PC-9 (cell line): ENCODE measurements at places on chromosomes 3 and 15. TPM values are rescaled to one million over a fixed set of nuclear protein-coding genes. Genes with fewer than 3 reads are reported as not detected.

The MTHFS gene
- 27.1 and 33.6 TPM in 2 replicates for total RNA-seq

The IGDCC3 gene
- 0.22 and 0.38 TPM in 2 replicates for total RNA-seq

The TMEM158 gene
- 7.5 and 11.9 TPM in 2 replicates for total RNA-seq

The ISG20 gene
- total RNA-seq, result 2.5 and 5.2 TPM in 2 replicates

The ARNT2 gene
- 1.1 and 4.3 TPM in 2 replicates for total RNA-seq

The SLC7A14 gene
- total RNA-seq, result not detected in 2 replicates

The GALNT15 gene
- not detected in 2 replicates for total RNA-seq

The RBP2 gene
- not detected in 2 replicates for total RNA-seq

The ARID3B gene
- total RNA-seq, result 9.6 and 10.8 TPM in 2 replicates

The CSPG5 gene
- 1.3 and 1.8 TPM in 2 replicates for total RNA-seq

The AQP9 gene
- not detected in 2 replicates for total RNA-seq

The MON1A gene
- 4.8 and 5.5 TPM in 2 replicates for total RNA-seq

The BRPF1 gene
- total RNA-seq, result 15.9 and 18.3 TPM in 2 replicates

The ROPN1 gene
- not detected in 2 replicates for total RNA-seq

The HDC gene
- total RNA-seq, result not detected in 2 replicates

The FBXO40 gene
- not detected in 2 replicates for total RNA-seq

The CPNE9 gene
- not detected in 2 replicates for total RNA-seq

The HTR3C gene
- total RNA-seq, result not detected in 2 replicates

The RASL12 gene
- not detected in 2 replicates for total RNA-seq

The CELSR3 gene
- total RNA-seq, result 9.9 and 11.6 TPM in 2 replicates

The PDE8A gene
- 38.8 and 47.3 TPM in 2 replicates for total RNA-seq

The GOLGA8F gene
- not detected in 2 replicates for total RNA-seq

- no peak for DNase-seq
Measured at GRCh38 chr3:115808244-115808643, 184.9 kb downstream of the GAP43 start.

GRCh38 chr3:139472380-139473010 lies 3.8 kb downstream of the RBP2 start:
- no peak for DNase-seq

- no peak for DNase-seq
Measured at GRCh38 chr15:77650265-77650664, 17.6 kb upstream of the LINGO1 start.

GRCh38 chr3:37630441-37630840 lies 231.2 kb upstream of the CTDSPL start:
- no peak for DNase-seq

DNA sequence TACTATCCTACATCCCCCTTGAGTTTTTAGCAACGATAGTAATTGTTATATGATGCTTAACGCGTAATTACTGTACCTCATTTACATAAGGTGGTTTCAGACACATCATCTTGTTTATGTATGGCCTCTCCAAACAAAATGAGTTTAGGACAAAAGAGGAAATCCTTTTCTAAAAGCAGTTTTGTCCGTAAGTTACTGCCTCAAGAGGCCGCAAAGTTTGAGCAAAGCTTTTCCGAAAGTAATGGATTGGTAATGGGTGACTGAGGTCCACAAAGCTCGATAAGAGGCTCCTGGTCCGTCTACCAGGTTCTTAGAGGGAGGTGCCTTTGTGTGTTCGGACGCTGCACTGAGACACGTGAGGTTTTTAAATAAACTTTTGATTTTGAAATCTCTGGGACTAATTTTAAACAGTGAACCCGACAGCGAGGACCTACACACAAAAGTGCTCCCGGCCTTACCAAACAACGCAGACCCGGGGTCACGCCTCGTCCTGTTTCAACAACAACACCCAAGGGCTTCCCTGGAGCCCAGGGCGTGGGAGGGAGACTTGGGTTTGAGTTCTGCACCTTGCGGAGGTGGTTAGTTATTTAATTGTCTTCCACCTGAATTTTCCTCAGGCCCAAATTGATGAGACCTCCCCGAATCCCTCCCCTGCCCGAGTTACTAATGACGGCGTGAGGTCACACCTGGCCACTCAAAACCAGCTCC lies 456 bp upstream of the C15orf61 start:
- DNase-seq, result no peak

DNA sequence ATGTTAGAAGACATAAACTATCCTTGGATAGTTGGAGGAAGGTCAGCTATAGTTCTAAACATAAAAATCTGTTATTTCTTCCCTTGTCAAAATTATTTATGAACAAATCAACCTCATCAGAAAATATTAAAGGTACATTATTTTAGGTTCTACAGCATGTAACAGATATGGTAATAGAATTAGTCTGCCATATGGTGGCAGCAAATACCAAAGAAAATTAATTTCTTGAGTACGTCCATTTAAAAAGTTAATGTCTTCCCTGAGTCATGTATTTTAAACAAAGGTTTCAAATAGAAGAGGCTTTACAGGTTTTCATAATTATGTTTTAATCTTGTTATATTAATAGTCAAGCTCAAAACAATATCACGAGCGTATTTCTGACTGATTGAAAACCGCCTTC lies 17.9 kb upstream of the ANKRD28 start:
- DNase-seq, result peak; percentile 35

DNA sequence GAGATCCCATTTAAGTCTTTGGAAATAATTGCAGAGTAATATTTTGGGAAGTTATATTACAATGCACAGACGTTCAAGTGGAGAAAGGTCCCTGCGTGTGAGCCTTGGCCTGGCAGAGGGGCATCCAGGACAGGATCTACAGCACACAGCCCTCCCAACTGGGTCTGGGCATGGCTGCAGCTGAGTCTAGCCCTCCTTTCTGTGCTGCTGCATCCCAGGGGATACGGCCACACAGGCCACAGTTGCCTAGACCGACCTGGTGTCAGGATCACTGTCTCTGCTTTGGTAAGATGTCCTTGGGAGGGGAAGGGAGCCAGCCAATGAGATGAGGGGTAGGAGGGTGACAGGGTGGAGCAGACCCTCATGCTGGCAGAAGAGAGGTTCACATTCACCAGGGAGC lies 46.1 kb downstream of the APBA2 start:
- DNase-seq, result no peak

DNA sequence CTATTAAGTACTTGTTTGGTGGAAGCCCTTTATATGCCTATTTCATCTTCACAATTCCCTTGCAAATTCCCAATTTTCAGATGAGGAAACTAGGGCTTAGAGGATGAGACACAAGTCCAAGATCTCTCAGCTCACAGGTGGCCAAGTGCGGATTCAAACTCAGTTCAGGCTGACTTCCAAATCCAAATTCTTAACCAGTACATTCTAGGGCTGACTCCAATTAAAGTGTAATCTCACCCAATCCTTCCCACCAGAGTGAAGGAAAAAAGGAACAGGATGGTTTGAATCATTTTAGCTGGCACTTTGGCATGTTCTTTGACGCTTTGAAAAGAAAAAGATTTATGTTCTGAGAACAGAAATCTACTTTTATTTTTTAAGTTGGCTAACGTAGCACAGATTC lies 12.7 kb downstream of the ARHGEF3 start:
- no peak for DNase-seq

DNA sequence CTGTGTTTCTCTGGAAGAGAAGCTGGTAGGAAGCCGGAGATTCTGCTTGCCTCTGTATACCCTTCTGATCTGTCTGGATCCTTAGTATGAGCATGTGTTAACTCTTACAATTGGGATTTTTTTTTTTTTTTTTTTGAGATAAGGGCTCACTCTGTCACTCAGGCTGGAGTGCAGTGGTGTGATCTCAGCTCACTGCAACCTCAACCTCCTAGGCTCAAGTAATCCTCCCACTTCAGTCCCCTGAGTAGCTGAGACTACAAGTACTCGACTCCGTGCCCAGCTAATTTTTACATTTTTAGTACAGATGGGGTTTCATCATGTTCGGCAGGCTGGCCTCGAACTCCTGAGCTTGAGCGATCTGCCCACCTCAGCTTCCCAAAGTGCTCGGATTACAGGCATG lies 44.5 kb downstream of the RPN1 start:
- DNase-seq, result no peak

GRCh38 chr15:24772266-24772665 lies 96.7 kb downstream of the NPAP1 start:
- DNase-seq, result no peak

GRCh38 chr3:79515072-79515471 lies 252.7 kb downstream of the ROBO1 start:
- DNase-seq, result no peak

GRCh38 chr15:79091204-79091867 lies 756 bp upstream of the RASGRF1 start:
- DNase-seq, result no peak

GRCh38 chr15:40990080-40990479 lies 36.8 kb downstream of the CHAC1 start:
- DNase-seq, result no peak

- no peak for DNase-seq
Measured at GRCh38 chr15:73946046-73946721, 19.9 kb downstream of the LOXL1 start.

GRCh38 chr15:31080591-31081014 lies 20.9 kb downstream of the TRPM1 start:
- DNase-seq, result no peak

- DNase-seq, result peak; percentile 29
Measured at GRCh38 chr3:183212096-183212495, 41.0 kb upstream of the B3GNT5 start.

GRCh38 chr3:16119887-16120286 lies 54.6 kb upstream of the GALNT15 start:
- no peak for DNase-seq

- no peak for DNase-seq
Measured at GRCh38 chr3:188407158-188407880, 253.4 kb downstream of the LPP start.

DNA sequence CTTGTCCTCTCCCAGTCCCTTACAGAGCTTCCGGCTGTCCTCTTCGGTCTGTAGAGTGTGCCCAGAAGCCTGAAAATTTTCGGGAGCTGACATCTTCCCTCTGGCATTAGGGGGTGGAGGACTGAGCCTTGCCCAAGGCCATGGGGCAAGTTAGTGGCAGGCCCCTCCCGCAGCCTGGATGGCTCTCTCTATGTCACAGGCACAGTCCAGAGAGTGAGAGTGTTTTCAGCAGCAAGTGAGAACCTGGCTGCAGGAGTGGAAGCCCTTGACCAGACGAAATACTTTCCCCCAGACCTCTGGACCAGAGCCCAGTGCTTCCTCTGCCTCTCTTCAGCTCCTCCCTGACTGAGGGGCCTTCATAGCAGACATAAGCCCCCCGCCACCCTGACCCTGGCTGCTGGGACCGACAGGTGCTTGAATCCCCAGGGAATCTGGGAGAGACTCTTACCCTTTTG lies 50.5 kb upstream of the SEC22A start:
- DNase-seq, result no peak

GRCh38 chr15:40316931-40317330 lies 6.6 kb upstream of the INAFM2 start:
- no peak for DNase-seq

GRCh38 chr3:127194601-127195187 lies 1.8 kb downstream of the PRR23E start:
- DNase-seq, result no peak

DNA sequence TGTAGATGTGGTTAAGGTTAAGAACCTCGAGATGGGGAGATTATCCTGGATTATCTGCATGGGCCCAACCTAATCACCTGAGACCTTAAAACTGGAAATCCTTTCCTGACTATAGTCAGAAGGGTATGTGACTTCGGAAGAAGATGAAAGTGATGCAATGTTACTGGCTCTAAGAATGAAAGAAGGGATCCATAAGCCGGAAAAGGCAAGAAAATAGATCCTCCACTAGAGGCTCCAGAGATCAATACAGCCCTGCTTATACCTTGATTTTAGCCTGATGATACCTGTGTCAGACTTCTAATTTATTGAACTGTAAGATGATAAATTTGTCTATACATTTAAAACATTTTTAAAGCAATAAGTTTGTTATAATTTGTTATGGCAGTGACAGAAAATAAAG lies 21.5 kb upstream of the GASK1A start:
- no peak for DNase-seq

DNA sequence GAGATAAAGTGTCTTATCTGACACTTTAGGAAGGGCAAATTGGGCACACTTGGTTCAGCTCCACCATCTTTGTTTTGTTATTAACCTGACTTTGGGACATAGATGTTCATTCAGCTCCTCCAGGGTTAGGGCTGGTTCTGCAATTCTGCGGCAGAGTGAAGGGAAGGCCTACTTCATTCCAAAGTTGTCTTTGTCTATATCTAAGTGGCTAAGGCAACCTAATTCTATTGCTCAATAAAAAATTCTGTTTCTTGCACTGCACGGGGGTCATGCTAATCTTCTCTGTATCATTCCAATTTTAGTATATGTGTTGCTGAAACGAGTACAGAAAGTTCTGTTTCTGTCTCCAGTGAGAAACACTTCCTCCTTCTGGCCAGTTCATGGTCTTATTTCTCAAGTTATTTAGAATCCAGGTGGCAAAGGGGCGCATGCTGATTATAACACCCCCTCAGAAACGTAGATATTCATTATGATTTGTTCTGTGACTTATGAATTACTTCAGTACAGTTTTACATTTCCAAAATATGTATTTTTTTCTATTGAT lies 53.5 kb downstream of the PFN2 start:
- no peak for DNase-seq

- peak; percentile 24 for DNase-seq
Measured at GRCh38 chr15:43511012-43511885, 6.2 kb upstream of the MAP1A start.
